ENCODE measurements at places on chromosomes 3 and 15.

DNA sequence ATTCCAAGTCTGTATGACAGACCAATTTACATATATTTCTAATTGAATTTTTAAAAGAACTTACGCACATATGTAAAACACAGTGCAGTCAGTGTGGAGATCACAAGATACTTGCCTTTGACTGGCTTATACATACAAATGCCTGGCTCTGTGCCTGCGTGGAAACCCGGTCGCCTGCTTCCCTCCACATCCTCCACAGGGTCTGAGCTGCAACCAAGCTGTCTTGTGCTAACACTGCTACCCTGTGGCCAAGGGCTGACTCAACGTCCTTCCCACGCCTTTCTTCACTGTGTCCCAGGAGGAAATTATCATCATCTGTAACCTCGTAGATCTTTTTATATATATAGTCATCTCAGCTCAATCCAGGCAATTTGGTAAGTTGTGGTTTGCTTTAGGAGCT is 117.0 kb downstream of the WNT7A start:
- DNase-seq: no peak

GRCh38 chr3:17798000-17798399 is 55.6 kb upstream of the TBC1D5 start:
- DNase-seq: no peak

- peak; percentile 79 for DNase-seq
Observed at GRCh38 chr15:79896634-79897379, at the start of gene MTHFS. MTHFS (minus strand) TSS chr15:79897014; CDS start chr15:79896988, 26 bp downstream.

DNA sequence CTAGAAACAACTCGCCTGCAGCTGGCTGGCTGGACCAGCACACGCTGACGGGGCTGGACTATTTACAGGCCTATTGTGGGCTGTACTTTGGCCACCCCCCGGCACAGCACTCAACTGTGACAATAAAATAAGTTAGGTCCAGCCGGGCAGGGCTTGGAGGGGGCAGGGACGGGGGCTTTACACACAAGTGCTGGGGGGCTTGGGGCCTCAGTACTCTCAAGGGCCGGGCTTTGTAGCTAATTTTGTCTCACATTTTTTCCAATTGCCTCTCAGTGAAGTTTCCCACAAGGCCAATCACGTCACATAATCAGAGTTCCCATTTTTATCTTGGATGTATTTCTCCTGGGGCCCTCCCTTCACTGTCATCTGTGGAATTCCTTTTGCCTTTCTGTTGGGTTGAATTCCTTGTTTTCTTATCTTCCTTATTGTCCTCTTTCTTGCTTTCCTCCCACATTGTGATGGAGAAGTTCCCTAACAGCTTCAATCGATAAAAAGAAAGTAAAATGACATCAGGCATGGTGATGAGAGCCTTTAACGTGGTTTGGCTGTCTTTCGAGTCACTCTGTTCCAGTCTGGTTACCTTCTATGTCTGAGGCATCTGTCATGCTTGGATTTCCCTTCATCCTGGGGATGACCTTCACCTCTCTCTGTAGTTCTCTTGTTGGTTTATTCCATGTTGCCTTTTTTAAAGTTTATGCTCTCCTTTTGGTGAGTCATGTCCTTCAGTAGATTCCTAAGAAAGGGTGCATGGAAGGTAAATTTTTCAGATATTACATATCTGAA is 44.1 kb upstream of the CMTM7 start:
- DNase-seq: no peak

- no peak for DNase-seq
Observed at GRCh38 chr3:170372190-170372879, 14.8 kb downstream of the SKIL start.

DNA sequence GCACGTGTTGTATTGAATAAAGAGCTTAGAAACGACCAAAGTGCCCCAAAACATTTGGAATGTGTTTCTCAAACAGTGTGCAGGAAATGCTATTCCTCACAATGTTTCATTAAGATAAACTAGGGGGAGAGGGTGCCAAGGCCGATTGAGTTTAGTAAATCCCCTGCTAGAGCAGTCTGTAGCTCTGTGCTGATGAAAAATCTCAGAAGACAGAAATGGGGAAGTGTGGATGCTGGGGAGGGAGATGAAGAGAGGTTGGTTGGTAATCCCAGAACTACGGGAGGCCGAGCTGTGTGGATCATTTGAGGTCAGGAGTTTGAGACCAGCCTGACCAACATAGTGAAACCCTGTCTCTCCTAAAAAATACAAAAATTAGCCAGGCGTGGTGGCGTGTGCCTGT is 121.2 kb downstream of the FOXB1 start:
- DNase-seq: no peak

GRCh38 chr3:13570391-13571194 is 21.7 kb downstream of the FBLN2 start:
- DNase-seq: no peak

- no peak for DNase-seq
Observed at GRCh38 chr15:58267051-58267450, 128.9 kb downstream of the AQP9 start.

- DNase-seq: no peak
Observed at GRCh38 chr15:100026041-100026440, 292.8 kb upstream of the LYSMD4 start.

- no peak for DNase-seq
Observed at GRCh38 chr15:66743204-66743603, 41.2 kb downstream of the SMAD6 start.

GRCh38 chr3:156356537-156357363 is 198.2 kb downstream of the SSR3 start:
- no peak for DNase-seq

DNA sequence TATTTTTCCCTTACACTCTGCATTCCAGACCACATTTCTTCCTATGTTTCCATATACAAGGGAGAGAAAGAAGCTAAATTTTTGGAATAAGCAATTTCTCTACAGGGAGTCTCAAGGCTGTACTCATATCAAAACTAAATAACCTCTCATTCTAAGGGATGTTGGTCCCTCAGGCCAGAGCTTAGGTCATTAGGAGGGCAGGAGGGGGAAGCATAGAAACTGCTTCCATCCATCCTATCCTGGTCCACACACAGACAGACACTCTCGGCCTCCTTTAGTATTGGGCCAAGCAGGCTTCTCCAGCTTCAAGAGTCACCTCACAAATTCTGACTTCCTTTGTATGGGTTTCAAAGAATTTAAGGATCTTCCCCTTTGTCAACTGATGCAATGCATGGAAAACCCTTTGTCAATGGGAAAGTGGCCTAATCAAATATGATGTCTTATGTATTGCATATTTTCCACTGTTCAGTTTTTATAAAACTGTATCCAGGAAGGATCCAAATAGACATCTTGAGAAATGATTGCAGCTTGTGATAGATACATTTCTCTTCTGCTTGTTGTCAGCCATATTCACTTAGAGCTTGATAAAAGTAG is 140.7 kb upstream of the RARB start:
- no peak for DNase-seq

DNA sequence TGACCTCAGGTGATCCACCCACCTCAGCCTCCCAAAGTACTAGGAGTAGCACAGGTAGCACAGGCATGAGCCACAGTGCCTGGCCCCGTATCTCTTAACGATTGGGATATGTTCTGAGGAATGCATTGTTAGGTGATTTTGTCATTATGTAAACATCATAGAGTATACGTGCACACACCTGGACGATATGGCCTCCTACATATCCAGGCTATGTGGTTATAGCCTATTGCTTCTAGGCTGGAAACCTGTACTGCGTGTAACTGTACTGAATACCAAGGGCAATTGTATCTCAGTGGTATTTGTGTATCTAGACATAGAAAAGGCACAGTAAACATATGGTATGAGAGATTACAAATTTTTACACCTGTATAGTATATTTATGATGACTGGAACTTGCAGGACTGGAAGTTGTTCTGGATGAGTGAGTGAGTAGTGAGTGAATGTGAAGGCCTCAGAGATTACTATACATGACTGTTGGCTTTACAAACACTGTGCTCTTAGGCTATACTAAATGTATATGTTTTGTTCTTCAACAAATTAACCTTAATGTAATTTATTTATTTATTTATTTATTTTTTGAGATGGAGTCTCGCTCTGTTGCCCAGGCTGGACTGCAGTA is 120.7 kb downstream of the MBNL1 start:
- DNase-seq: no peak

- no peak for DNase-seq
Observed at GRCh38 chr15:76360416-76360815, 23.8 kb downstream of the ISL2 start.

DNA sequence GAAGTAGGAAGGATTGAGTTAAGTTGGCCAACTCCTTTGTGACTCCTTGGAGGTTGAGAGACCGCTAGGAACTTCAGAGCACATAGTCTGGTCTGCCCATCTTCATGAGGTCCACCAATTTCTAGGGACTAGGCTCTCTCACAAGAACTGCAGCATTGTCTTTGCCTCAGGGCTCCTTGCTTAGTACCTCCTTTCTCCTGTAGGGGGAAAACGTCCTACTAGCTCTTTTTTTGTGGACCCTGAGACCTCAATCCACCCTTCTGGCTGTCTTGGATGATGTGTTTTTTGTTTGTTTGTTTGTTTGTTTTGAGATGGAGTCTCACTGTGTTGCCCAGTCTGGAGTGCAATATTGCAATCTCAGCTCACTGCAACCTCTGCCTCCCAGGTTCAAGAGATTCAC is 21.6 kb downstream of the REC114 start:
- DNase-seq: peak; percentile 18

- no peak for DNase-seq
Observed at GRCh38 chr3:189900578-189900977, 220.1 kb downstream of the P3H2 start.

- DNase-seq: no peak
Observed at GRCh38 chr3:58342676-58343075, 10.0 kb downstream of the PXK start.

- no peak for DNase-seq
Observed at GRCh38 chr3:67017211-67017610, 19.1 kb downstream of the KBTBD8 start.

- no peak for DNase-seq
Observed at GRCh38 chr3:194395778-194396538, 3.1 kb downstream of the GP5 start.

GRCh38 chr3:159839561-159840379 is 148.9 kb upstream of the IL12A start:
- no peak for DNase-seq

DNA sequence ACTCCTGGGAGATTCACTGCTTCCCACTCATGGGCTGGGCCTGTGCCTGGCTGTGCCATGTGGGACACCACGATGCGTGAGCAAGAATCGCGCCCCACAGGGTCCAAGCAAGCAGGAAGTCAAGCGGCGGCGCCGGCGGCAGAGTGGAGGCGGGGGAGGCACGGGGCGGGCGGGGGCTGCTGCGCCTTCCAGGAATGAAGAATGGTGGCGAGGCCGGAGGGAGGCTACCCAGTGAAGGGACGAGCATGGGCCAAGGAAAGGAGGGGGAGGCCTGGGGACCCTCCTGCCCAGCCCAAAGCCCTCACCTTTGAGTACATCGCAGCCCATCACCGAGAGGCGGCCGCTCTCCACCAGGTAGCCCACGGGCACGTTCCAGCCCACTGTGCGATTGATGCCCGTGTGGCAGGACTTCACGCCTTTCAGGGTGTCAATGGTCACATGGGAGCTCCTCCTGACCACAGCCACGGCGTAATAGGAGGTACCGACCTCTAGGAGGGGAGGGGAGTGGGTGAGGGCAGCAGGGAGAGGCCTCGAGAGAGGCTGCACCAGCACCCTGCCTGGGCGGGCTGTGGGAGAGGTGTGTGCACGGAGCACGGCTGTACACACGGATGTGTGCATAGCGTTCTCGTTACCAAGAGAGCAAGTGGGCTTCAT is 5.5 kb downstream of the MELTF start:
- DNase-seq: no peak
